ENCODE measurements at places on chromosomes 7 and 10.
A peak's percentile ranks its signal among the peaks of the same experiment; 100 is the strongest.

GRCh38 chr7:34772296-34772938, 114.4 kb downstream of the NPSR1 start:
- no peak for DNase-seq

DNA sequence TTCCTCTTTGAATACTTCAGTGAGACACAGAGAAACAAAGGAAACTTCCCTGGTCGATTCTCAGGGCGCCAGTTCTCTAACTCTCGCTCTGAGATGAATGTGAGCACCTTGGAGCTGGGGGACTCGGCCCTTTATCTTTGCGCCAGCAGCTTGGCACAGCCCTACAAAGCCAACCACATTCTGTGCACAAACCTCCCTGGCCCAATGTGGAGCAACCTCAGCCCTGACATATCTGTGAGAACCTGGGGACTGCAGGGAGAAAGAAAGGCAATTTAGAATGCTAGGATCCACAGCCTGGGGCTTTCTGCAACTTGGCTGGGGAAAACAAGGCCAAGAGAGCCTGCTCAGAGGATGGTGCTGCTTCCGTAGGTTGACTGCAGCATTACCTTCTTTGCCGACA, 63.5 kb upstream of the PRSS58 start:
- DNase-seq: no peak

GRCh38 chr10:60423920-60424319, 34.2 kb upstream of the ANK3 start:
- DNase-seq: no peak

- DNase-seq: no peak
These were observed 279.8 kb downstream of the KCNMA1 start for GRCh38 chr10:77357611-77358310.

GRCh38 chr7:77386165-77386822, 29.9 kb downstream of the GSAP start:
- no peak for DNase-seq

DNA sequence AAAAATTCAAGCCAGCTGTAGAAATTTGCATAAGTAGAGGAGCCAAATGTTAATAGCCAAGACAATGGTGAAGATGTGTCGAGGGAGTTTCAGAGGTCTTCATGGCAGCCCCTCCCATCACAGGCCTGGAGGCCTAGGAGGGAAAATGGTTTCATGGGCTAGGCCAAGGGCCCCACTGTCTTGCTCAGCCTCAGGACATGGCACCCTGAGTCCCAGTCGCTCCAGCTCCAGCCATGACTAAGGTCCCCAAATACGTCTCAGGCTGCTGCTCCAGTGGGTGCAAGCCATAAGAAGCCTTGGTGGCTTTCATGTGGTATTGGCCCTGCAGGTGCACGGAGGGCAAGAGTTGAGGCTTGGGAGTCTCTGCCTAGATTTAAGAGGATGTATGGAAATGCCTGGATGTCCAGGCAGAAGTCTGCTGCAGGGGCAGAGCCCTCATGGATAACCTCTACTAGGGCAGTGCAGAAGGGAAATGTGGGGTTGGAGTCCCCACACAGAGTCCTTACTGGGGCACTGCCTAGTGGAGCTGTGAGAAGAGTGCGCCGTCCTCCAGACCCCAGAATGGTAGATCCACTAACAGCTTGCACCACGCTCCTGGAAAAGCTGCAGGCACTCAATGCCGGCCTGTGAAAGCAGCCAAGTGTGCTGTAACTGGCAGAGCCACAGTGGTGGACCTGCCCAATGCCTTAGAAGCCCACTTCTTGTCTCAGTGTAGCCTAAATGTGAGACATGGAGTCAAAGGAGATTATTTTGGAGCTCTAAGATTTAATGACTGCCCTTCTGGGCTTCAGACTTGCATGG, 19.2 kb downstream of the TBATA start:
- DNase-seq: no peak

DNA sequence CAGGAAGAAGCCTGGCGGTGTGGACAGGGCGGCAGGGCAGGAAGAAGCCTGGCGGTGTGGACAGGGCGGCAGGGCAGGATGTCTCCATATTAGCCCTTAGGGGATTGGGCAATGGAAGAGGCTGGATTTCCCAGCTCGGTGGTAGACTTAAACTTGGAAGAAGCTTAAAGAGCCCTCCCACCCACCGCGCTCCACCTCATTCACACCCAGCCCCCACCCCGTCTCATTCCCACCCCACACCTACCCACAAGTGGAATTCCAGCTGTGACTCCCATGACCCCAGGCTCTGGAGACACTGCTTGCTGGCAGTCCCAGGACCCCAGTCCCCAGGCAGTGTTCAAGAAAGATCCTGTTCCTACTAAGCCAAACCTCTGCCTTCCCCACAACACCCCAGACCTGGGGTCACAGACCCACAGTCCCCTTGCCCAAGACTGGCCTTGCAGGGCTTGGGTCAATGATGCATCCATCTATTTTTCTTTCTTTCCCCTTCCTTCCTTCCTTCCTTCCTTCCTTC, 34.0 kb downstream of the SPDYE6 start:
- DNase-seq: no peak

GRCh38 chr10:21920633-21921032, 82.9 kb downstream of the DNAJC1 start:
- no peak for DNase-seq

GRCh38 chr10:38054361-38054797, 39.8 kb upstream of the ZNF37A start:
- no peak for DNase-seq

- DNase-seq: no peak
These were observed 45.1 kb downstream of the AMZ1 start for GRCh38 chr7:2732959-2733584.

DNA sequence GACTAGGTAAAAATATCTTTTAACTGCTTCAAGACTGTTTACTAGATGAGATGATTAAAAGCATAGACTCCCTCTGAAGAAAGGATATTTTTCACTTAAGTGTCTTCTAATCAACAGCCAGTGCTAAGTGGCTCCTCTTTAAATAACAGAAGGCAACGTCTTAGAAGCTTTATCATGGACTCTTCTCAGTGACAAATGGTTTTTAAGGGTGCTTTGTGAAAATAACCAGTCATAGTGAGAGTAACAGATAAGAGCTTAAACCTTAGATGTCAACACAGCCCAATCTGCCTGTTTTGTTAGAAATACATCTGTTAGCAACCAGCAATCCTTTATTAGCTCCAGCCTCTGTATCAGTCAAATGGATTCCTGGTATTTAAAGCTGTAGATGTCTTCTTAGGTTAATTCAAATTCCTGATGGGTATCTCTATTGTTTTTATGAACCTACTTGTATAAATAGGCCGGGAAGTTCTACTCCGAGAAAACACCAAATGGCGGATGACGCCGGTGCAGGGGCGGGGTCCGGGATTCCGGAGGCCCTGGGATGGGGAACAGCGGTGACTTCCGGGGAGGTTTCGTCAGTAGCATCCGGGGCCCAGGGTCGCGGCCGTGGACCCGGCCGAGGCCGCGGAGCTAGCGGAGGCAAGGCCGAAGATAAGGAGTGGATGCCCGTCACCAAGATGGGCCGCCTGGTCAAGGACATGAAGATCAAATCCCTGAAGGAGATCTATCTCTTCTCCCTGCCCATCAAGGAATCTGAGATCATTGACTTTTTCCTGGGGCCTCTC, 285.4 kb downstream of the GPR37 start:
- no peak for DNase-seq

DNA sequence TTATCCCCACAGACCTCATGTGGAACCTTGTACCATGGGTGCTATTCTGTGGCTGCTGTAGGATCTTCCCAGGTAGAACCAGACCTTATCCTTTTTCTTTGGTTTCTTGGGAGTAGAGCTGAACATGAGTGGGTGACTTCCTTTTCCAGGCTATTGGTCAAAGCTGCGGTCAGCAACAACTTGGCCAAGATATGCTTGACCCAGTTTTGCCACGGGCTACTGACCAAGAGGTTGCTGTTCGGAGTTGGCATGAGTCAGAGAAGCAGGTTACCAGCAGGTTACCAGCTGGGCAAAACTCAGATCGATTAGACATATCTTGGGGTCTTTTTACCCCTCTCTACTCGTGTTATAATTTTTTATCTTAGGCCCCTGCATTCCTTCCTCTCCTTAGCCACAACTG, 36.7 kb upstream of the HDAC9 start:
- DNase-seq: no peak

- DNase-seq: no peak
These were observed 445.5 kb upstream of the IGFBP3 start for GRCh38 chr7:46366526-46366925.

GRCh38 chr10:117797296-117797695, 249.4 kb downstream of the RAB11FIP2 start:
- no peak for DNase-seq

- no peak for DNase-seq
These were observed 95.5 kb downstream of the TACC2 start for GRCh38 chr10:122084286-122085041.

DNA sequence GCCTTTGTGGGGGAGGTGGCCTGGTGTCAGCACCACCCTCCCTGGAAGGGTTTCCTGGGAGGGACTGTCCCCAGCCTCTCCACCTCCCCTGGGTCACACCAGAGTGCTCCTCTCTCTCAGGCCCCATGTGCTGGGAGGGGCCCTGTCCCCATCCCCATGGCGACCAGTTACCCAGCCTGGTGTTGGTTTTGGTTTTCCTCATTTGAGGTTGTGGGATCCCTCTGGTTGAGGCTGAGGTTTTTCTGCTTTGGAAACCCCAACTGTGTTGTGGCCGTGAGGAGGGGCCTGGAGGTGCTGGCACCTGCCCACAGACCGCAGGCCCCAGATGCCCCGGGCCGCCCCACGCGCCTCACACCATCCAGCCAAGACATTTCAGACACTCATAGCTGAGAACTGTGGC, 106.3 kb downstream of the GRK5 start:
- DNase-seq: peak; percentile 13

- no peak for DNase-seq
These were observed 48.5 kb upstream of the TMEM106B start for GRCh38 chr7:12162415-12163113.

Data from activated CD4-positive, alpha-beta T cell treated with anti-CD3 and anti-CD28 coated beads for 4 hours (primary cell).